ENCODE measurements at places on chromosomes 2 and 18.

- no peak for DNase-seq
These were observed 85.5 kb downstream of the SOWAHC start for GRCh38 chr2:109699646-109700045.

DNA sequence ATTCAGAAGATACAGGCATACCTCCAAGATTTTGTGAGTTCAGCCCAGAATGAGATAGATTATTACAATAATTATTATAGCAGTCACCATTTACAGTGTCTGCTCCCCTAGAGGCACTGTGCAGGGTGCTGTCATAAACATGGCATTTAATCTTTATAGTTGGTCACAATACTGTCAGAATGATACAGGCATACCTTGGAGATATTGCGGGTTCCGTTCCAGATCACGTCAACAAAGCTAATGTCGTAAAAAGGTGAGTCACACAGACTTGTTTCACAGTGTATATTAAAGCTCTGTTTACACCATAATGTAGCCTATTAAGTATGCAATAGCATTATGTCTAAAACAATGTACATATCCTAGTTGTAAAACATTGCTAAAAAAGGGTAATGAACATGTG, 45.6 kb downstream of the ZRANB3 start:
- no peak for DNase-seq

GRCh38 chr2:86002375-86002774, 103.3 kb downstream of the POLR1A start:
- DNase-seq: no peak

DNA sequence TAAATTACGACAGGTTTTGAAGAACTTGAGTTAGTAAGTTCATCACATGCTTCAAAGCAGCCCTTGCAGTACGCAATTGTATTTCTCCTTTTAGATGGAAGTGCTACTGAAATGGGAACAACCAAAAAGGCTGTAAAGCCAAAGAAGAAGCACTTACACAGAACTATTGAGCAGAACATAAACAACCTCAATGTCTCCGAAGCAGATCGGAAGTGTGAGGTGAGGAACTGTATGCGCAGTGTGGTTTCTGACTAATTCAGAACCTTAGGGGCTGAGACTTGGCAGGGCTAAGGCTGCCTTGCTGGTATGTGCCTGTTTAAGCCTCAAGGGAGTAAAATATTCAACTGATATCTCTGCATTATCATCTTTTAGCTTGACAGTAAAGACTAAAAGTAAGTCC, 8.4 kb downstream of the NCAPH start:
- peak; percentile 67 for DNase-seq

- DNase-seq: no peak
These were observed 221.4 kb downstream of the CLIP4 start for GRCh38 chr2:29336341-29337241.

Measured in GM10248 (cell line).